ENCODE measurements at places on chromosomes 4 and X. TPM values are rescaled to one million over a fixed set of nuclear protein-coding genes. Genes with fewer than 3 reads are reported as not detected.

The TMPRSS11F gene
- not detected for total RNA-seq

DNA sequence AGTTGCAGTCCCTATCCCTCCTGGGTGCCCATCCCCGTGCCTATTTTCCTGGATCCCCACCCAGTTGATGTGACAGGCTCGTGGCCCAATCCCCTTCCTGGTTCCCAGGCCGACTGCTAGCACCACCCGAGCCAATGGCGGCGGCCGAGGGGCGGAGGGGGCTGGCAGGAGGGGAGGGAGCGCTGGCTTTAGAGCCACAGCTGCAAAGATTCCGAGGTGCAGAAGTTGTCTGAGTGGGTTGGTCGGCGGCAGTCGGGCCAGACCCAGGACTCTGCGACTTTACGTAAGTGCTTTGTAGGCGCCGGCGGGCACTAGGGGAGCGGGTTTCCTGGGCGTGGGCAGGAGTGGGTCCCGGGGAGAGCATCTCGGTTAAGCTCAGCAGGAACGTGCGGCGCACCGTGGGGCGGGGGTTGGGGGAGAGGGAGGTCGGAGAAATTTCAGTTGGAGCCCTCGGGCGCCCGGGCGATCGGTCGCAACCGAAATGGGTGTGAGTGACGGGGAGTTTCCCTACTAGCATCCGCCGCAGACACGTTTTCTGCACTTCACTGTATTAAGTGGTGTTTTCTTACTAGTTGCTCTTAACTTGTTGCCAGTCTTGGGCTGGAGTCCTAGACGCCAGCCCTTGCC lies at the start of gene PLS3:
PLS3 (plus strand) TSS at position 197 of the 627 bp plus-strand sequence. CDS start 49,077 bp downstream, outside the sequence.
- no peaks in the 10 kb centered on the region for H3K36me3 ChIP-seq
- H3K27ac ChIP-seq: peak within 1 kb of the TSS; percentile 85
- H3K27me3 ChIP-seq: no peaks in the 10 kb centered on the region
- peak within 1 kb of the TSS; percentile 80 for H3K4me3 ChIP-seq
- H3K4me1 ChIP-seq: no peaks in the 10 kb centered on the region

The F9 gene
- not detected for total RNA-seq

- H3K27me3 ChIP-seq: no peaks in the 10 kb centered on the region
Measured at GRCh38 chr4:87986508-87986907, 11.0 kb downstream of the SPP1 start.

GRCh38 chr4:7652451-7652881 lies 217.7 kb upstream of the PSAPL1 start:
- no peaks in the 10 kb centered on the region for H3K36me3 ChIP-seq
- DNase-seq: peak; percentile 21
- H3K27me3 ChIP-seq: no peaks in the 10 kb centered on the region
- H3K27ac ChIP-seq: no peak overlapping the region

The SMPX gene
- not detected for total RNA-seq

- H3K4me1 ChIP-seq: no peaks in the 10 kb centered on the region
- no peak overlapping the region for H3K27ac ChIP-seq
- H3K27me3 ChIP-seq: no peaks in the 10 kb centered on the region
- DNase-seq: no peak
Measured at GRCh38 chrX:42869659-42870476, 91.9 kb upstream of the PPP1R2C start.

GRCh38 chr4:2871911-2872310 lies 28.3 kb downstream of the ADD1 start:
- no peaks in the 10 kb centered on the region for H3K27me3 ChIP-seq
- peaks cover 13% of the 10 kb centered on the region for H3K4me1 ChIP-seq
- DNase-seq: no peak
- H3K36me3 ChIP-seq: no peaks in the 10 kb centered on the region
- no peak overlapping the region for H3K4me3 ChIP-seq

DNA sequence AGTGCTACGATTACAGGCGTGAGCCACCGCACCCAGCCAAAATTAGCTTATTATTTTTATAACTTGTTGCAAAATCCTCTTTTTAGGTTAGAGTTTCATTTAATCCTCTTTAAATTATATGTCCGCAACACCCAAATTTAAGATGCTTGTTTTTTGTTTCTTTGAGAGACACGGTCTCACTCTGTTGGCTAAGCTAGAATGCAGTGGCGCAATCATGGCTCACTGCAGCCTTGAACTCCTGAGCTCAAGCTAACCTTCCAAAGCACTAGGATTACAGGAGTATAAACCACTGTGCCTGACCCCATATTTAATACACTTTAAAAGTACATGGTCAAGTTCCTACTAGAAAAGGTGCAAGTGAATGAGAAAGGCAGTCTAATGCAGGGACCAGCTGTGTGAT lies 2.2 kb downstream of the RBBP7 start:
- H3K27me3 ChIP-seq: no peaks in the 10 kb centered on the region
- peak overlapping the region; percentile 81 for H3K4me3 ChIP-seq
- no peak for DNase-seq

DNA sequence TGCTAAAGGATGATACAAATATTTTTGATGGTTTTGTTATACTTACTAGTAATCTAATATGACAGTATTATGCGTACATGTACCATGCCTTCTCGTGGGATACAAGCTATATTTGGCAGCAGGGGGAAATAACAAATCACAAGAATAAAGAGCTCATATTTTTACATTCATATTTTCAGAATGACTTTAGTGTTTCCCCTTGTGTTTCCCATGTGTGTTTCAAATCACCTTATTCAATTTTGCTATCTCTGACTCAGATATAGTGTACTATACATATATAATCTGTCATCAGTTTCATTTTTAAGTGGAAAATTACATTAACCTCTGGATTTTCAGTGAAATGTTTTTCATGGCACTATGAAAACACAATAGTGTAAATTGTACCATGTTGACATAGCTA lies 146.8 kb downstream of the RPA4 start:
- H3K4me3 ChIP-seq: no peak overlapping the region
- no peaks in the 10 kb centered on the region for H3K36me3 ChIP-seq
- H3K27me3 ChIP-seq: no peaks in the 10 kb centered on the region
- H3K27ac ChIP-seq: no peak overlapping the region
- DNase-seq: no peak

DNA sequence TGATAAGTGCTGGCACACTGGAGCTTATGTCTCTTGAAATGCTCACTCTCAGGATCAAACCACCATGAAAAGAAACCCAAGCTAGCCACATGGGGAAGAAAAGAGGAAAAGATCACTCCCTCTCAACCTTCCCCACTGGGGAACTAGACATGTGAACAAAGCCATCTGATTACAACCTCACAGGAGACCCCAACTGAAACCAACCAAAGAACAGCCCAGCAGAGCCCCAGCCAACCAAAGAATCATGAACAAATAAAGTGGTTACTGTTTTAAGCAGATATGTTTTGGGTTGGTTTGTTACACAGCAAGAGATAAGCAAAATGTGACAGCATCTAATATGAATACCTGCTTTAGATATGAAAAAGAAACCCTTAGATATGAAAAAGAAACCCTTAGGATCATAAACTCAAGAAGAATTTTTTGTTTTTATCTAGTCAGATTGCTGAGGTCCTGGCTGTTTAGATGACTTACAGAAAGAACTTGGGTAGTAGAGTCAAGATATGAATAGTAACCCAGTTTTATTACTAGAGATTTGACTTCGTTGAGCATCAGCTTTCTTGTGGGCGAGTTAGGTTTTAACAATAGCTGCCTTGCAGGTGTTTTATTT lies 23.7 kb upstream of the TLR7 start:
- no peaks in the 10 kb centered on the region for H3K27me3 ChIP-seq
- H3K4me1 ChIP-seq: no peaks in the 10 kb centered on the region
- H3K4me3 ChIP-seq: no peak overlapping the region
- no peak for DNase-seq
- H3K36me3 ChIP-seq: no peaks in the 10 kb centered on the region
- H3K27ac ChIP-seq: no peak overlapping the region

- no peaks in the 10 kb centered on the region for H3K4me1 ChIP-seq
- DNase-seq: no peak
- no peak overlapping the region for H3K27ac ChIP-seq
- no peaks in the 10 kb centered on the region for H3K36me3 ChIP-seq
Measured at GRCh38 chr4:173998471-173999144, 284.9 kb downstream of the FBXO8 start.

DNA sequence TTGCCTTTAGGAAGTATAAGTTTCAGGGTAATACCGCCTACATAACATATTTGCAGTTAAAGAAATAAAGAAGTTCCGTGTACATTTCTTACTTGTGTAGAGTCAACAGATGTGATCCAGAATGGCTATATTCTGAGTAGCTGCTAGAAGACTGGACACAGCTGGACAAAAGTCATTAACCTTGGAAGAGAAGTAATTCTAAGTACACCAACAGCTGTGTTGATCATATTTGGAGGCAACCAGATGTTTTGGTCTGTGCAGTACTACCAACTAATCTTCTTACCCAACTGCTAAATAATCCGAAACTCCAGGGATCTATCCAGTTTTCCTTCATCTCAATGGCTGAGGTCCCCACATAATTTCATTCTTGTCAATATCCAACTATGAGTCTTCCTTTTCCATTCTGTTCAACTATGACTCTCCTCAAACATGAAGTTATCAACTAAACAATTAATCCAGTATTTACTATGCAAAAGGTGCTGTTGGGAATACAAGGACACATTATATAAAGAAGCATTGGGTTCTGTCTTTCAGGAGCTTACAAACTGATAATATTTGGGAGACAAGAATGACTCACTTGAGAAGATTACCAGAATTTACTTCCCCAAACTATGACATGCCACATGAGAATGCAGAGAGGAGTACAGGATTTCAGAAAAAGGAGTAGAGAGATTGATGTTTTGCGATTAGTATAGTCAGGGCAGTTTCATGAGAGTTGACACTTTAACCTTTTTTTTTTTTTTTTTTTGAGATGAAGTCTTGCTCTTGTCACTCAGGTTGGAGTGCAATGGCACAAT lies 78.2 kb downstream of the COL4A6 start:
- H3K36me3 ChIP-seq: no peaks in the 10 kb centered on the region
- H3K4me1 ChIP-seq: no peaks in the 10 kb centered on the region
- H3K27ac ChIP-seq: no peak overlapping the region
- no peak overlapping the region for H3K4me3 ChIP-seq
- no peaks in the 10 kb centered on the region for H3K27me3 ChIP-seq

DNA sequence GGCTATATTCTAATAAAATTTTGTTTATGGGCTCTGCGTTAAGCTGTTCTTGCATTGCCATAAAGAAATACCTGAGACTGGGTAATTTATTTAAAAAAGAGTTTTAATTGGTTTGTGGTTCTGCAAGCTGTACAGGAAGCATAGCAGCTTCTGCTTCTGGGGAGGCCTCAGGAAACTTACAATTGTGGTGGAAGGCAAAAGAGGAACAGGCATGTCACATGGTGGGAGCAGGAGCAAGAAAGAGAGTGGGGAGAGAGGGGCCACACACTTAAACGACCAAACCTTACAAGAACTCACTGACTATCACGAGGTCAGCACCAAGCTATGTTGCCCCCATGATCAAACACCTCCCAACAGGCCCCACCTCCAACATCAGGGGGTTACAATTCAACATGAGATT lies 74.0 kb downstream of the FHDC1 start:
- H3K36me3 ChIP-seq: no peaks in the 10 kb centered on the region
- peaks cover 2% of the 10 kb centered on the region for H3K4me1 ChIP-seq
- no peak overlapping the region for H3K27ac ChIP-seq

- DNase-seq: peak; percentile 79
- H3K4me1 ChIP-seq: no peaks in the 10 kb centered on the region
- no peaks in the 10 kb centered on the region for H3K27me3 ChIP-seq
- no peak overlapping the region for H3K4me3 ChIP-seq
- H3K27ac ChIP-seq: no peak overlapping the region
Measured at GRCh38 chrX:46298821-46299220, 246.4 kb downstream of the ZNF674 start.

The SSX2B gene
- total RNA-seq: not detected

- no peaks in the 10 kb centered on the region for H3K4me1 ChIP-seq
- H3K4me3 ChIP-seq: no peak overlapping the region
- no peaks in the 10 kb centered on the region for H3K27me3 ChIP-seq
- no peaks in the 10 kb centered on the region for H3K36me3 ChIP-seq
Measured at GRCh38 chr4:97144199-97144598, 999.1 kb downstream of the STPG2 start.

DNA sequence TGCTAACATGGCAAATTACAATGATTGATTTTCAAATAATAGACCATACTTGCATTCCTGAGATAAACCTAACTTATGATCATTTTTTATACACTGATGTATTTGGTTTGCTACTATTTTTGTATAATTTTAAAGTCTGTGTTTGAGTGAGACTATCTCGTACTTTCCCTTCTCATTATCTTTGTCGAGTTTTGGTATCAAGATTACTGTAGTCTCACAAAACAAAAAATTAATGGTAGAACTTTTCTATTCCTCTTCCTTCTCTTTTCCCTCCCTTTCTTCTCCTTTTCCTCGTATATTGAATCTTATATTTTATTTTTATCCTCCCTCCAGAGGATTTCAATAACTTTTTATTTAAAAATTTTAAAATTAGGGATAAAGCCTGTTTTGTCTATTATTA lies 41.5 kb downstream of the RGS12 start:
- H3K27me3 ChIP-seq: no peaks in the 10 kb centered on the region
- no peak overlapping the region for H3K4me3 ChIP-seq
- DNase-seq: no peak

GRCh38 chrX:97616883-97617530 lies 733.3 kb downstream of the RPA4 start:
- peaks cover 2% of the 10 kb centered on the region for H3K4me1 ChIP-seq
- DNase-seq: peak; percentile 71
- H3K27me3 ChIP-seq: no peaks in the 10 kb centered on the region
- H3K27ac ChIP-seq: no peak overlapping the region
- H3K36me3 ChIP-seq: no peaks in the 10 kb centered on the region

The FDCSP gene
- not detected for total RNA-seq

DNA sequence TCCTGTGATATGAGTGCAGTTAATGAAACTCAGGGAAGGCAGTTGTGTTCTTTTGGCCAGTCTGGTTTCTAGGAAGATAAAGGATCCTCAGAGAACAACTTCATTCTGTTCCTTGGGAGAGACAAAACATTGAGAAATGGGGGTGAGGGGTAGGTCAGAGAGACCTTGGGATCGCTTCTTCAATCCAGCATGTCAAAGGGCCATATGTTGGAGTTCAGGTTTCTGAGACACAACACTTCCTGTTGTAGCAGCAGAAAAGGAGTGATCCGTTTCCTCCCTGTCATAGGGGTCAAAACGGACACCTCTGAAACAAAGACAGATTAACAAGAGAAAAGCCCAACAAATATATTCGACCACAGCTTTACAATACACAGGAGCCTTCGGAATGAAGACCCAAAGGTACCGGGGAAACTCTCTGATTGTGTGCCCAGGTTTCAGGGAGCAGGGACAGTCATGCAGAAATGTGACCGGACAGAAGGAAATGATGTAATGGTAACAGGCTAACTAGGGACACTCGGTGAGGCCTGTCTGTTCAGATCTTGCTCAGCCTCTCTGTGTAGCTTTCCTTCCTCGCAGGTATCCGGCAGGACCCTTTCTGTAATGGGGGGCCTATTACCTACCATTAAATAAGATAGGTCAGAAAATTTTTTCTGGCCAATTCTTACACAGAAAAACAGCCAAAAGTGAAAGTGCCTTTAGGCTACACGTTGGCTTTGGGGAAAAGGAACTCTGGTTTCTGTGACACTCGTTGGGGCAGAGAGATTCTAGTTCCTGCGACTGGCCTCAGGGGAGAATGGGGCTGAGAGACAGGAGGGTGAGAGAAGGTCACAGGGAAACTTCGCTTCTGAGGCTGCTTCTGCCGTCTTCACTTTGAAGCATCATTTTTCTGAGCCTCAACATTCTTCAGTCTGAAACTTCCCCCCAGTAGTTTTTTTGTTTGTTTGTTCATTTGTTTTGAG lies 103.3 kb upstream of the TLR3 start:
- DNase-seq: no peak
- H3K27me3 ChIP-seq: no peaks in the 10 kb centered on the region
- no peaks in the 10 kb centered on the region for H3K4me1 ChIP-seq
- no peak overlapping the region for H3K27ac ChIP-seq

The NHS gene
- 3.8 TPM for total RNA-seq

The HSPA4L gene
- 8.5 TPM for total RNA-seq
